ENCODE measurements at places on chromosomes 13 and 19.
A peak's percentile ranks its signal among the peaks of the same experiment; 100 is the strongest.

DNA sequence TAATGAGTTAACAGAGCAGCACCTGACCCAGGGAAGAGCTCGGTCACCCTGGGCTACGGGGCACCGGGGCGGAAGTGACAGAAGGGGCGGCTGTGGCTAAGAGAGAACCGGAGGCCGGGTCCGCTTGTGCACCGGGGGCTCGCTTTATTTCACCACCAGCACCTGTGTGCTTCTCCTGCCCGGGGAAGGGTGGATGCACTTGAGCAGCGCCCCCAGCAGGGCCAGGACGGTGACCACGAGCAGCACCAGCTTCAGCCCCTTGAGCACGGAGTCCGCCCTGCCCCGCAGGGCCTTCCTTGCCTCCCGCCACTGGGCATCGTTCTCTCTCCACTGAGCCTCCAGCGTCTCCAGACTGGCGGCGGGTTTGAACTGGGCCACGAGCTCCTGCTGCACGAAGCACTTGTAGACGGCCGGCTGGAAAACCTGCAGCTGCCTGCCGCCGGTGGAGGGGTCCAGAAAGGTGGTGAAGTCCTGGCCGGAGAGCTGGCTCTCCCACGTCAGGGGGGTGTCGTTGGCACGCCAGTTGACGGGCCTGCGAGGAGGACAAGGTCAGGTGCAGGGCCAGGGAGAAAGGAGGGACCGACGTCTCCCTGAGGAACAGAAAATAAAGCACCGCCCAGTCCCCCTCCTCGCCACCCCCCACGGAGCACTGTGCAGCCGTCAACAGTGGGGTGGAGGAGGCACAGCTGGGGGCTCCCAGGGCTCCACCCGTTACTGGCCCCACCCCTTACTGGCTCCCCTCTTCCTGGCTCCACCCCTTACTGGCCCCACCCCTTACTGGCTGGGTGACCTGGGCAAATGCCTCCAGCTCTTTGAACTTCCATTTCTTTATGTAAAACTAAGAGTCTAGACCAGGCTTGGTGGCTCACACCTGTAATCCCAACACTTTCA, 3.6 kb downstream of the FAM187B start:
- no peak overlapping the region for H3K27ac ChIP-seq

GRCh38 chr19:27891411-27891810, 1321.5 kb downstream of the UQCRFS1 start:
- H3K27ac ChIP-seq: no peak overlapping the region
- DNase-seq: no peak
- no peaks in the 10 kb centered on the region for H3K4me1 ChIP-seq
- H3K4me3 ChIP-seq: no peak overlapping the region

DNA sequence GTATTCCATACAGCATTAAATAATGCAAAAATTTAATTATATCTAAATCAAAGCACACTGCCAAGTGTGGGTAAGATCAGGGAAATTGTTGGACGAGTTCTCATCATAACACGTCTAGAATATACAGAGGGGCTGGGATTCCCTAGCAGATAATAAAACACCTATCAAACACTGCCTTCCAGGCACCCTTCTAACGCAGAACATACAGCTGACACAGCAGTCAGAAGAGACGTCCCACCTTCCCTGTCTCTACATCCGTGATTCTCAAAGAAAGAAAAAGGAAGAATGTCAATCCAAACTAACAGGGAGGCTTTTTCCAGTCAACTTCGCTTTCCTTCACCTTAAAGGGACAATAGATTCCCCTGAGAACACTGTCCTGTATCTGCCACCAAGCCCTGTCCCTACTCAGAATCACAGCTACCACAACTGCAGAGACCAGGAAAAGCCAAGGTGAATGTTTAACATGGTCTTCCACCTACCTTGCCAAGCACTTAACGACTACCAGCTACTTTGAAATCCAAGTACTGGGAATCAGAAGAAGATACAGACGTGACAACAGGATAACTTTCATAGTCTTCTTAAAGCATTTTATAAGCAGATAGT, 38.5 kb downstream of the TBC1D4 start:
- H3K36me3 ChIP-seq: no peaks in the 10 kb centered on the region
- no peaks in the 10 kb centered on the region for H3K4me1 ChIP-seq
- DNase-seq: no peak
- no peak overlapping the region for H3K4me3 ChIP-seq

DNA sequence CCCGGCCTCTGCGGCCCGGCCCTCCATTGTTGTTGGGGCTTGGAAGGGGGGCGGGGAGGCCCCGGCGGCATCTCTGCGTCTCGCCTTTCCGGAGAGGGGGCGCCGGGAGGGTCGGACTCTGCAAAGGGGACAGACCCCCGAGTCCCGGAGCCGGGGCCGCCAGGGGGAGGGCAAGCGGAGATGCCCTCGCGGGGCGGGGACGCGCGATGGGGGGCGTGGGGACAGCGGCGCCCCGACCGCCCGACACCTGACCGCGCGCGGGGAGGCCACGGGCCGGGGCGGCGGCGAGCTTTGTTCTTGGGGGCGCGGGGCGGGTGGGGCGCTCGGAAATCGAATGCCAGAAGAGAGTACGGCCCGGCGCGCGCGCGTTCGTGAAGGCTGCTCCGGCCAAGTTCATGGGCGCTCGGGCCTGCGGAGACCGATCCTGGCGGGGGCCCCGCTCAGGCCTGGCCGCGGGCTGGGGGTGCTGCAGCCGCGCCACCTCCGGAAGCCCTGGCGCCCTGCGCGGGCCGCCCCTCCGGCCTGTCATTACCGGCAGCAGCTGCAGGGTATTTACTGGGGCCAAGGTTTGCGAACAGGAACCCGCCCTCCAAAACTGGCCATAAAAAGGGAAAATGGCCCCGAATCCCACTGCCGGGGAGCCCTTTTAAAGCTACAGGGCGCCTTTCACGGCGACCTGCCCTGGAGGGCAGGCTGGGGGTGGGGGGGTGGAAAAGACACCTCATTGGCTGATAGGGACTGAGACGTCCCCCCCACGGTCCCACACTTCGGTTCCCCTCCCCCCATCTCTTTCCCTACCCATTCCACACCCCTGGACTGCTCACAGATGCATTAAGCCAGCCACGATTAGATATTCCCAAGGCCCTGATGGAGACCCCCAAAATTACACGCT, 11.1 kb upstream of the NANOS3 start:
- no peak for DNase-seq
- H3K4me3 ChIP-seq: peak overlapping the region; percentile 29
- peaks cover 3% of the 10 kb centered on the region for H3K4me1 ChIP-seq
- no peaks in the 10 kb centered on the region for H3K36me3 ChIP-seq
- no peak overlapping the region for H3K27ac ChIP-seq

DNA sequence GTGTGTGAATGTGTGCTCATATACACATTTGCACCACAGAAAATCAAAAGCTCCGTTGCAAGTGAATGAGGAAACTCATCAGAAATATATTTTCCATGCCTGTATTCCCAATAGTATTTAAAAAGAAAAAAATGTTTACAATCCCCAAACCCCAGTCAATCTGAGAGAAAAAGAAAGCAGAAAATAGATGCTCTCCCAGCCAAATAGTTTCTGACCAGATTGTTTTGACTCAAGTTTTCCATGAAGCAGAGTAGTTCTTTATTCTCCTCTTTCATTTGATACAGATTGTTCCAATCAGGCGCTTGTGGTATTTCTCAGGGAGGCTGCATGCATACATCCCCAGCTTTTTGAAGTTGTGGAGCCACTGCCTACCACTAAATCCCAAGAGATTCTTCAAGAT, 110.6 kb downstream of the STARD13 start:
- no peak overlapping the region for H3K27ac ChIP-seq
- no peaks in the 10 kb centered on the region for H3K27me3 ChIP-seq
- H3K4me3 ChIP-seq: no peak overlapping the region
- H3K4me1 ChIP-seq: no peaks in the 10 kb centered on the region
- no peak for DNase-seq
- no peaks in the 10 kb centered on the region for H3K36me3 ChIP-seq

DNA sequence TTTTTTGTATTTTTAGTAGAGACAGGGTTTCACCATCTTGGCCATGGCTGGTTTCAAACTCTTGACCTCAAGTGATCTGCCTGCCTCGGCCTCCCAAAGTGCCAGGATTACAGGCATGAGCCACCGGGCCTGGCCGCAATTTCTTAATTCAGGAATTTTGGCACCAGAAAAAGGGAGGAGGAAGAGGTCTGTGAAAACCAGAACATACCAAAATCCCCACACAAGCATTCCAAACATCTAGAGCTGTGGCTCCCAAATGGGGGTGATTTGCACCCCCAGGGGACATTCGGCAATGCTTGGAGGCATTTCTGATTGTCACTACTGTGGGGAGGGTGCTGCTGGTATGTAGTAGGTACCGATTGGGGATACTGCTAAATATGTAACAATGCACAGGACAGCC, 40.2 kb upstream of the ABCC4 start:
- no peaks in the 10 kb centered on the region for H3K36me3 ChIP-seq
- H3K27me3 ChIP-seq: no peaks in the 10 kb centered on the region
- H3K4me1 ChIP-seq: no peaks in the 10 kb centered on the region
- no peak overlapping the region for H3K4me3 ChIP-seq
- no peak overlapping the region for H3K27ac ChIP-seq
- no peak for DNase-seq

DNA sequence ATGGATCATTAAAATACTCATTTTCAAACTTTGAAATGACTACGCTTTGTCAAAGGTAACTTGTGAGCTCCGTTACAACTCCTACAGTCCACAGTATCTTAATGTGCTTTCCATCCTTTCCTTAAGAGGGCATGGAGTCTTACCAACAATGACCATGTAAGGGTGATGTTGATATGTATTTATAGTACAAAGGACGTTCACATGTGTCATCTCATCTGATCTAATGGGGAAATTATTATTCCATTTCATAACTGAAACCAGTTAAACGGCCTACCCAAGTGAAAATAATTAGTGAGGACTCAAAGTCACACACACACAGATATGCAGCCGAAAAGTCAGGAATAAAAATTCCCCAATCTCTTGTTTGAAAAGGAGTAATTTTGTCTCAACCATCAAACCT, 9.6 kb downstream of the USP12 start:
- no peaks in the 10 kb centered on the region for H3K36me3 ChIP-seq
- H3K27me3 ChIP-seq: no peaks in the 10 kb centered on the region
- no peak for DNase-seq
- H3K4me1 ChIP-seq: peaks cover 4% of the 10 kb centered on the region

DNA sequence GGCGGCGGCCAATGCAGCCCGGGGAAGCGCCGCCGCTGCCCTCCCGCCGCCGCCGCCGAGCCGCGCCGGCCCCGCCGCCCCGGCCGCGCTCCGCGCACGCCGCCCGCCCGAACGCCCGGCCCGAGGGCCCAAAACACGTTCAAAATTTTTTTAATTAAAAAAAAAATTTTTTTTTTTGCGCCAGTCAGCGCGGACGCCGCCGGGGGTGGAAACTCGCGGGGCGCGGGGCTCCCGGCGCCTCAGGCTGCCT, 468 bp downstream of the HMGB1 start:
- H3K4me3 ChIP-seq: peak overlapping the region; percentile 55
- no peaks in the 10 kb centered on the region for H3K36me3 ChIP-seq
- H3K4me1 ChIP-seq: peaks cover 14% of the 10 kb centered on the region
- no peak for DNase-seq
- H3K27ac ChIP-seq: peak overlapping the region; percentile 67

DNA sequence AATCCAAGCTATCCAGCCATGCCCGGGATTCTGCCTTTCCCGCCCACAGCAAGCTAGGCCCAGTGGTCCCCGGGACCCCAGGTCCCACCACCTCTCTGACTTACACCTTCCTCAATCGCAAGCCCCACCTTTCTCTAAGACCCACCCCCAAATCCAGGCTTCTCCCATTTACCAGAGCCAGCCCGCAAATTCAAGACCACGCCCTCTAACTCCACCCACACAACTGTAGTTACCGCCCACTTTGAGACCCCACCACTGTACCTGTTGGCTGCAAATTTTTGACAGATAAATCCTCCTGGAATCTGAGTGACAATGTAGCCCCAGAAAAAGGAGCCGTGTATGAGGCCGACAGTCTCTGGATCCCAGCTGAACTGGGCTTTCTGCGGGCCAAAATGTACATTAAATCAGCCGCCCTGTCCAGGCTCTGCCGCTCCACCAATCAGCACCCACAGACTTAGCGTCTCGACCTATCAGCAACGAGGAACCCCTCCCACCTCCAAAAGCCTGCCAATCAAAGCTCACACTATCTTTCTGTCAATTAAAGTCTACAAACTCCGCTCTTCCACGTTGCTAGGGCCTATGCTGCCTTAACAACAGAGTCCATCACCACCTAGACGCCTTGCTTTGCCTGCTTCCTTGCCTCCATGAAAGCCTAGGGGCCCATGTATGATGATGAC, 6.3 kb downstream of the SLC17A7 start:
- no peak overlapping the region for H3K27ac ChIP-seq
- H3K4me3 ChIP-seq: no peak overlapping the region
- DNase-seq: no peak
- H3K36me3 ChIP-seq: no peaks in the 10 kb centered on the region
- H3K4me1 ChIP-seq: peaks cover 46% of the 10 kb centered on the region

GRCh38 chr19:40398417-40399131, 8.6 kb upstream of the HIPK4 start:
- no peak overlapping the region for H3K4me3 ChIP-seq
- no peak overlapping the region for H3K27ac ChIP-seq
- peak; percentile 69 for DNase-seq

DNA sequence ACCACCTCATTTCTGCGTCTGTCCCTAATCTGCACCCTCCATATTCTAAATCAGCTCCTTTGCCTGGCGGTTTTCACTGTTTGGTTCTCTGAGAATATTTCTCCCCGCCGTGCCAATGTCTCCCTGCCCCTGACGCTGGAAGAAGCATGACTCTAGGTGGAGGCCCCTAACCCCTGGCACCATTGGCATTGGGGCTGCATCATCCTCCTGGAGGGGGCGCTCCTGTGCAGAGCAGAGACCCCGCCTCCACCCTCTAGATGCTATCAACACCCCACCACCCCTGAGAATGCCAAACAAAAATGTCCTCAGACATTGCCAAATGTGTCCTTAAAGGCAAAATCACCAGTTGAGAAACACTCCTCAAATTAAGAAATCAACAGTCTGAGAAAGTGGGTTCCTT, 6.5 kb downstream of the ZSCAN5B start:
- H3K27ac ChIP-seq: no peak overlapping the region
- H3K4me3 ChIP-seq: no peak overlapping the region
- no peak for DNase-seq

DNA sequence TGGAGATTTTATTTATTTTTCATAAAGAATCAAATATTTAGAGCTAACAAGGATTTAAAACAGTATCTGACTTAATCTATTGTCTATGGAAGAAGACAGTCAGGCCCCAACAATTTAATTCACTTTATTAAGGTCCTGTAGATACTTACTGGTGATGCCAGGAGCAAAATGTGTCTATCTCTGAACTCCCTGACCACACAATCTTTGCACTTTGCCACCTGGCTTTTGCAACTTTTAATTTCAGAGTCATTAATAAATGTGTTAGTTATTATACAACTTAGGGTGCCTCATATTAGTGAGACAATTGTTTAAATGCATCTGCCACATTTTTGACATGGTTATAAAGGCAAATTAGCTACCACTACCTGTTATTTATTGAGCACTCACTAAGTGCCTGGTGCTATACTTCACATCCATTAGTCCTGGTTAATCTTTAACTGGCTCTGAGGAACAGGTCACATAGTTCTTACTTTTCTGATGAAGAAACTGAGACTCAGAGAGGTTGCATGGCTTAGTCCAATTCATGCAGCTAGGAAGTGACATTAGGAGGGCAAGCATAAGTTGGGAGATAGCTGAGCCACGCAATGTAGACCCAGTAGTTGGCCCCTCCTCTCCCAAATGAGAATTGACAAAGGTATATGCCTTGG, 297.9 kb downstream of the DCT start:
- no peaks in the 10 kb centered on the region for H3K4me1 ChIP-seq
- no peak overlapping the region for H3K27ac ChIP-seq
- no peak for DNase-seq
- H3K4me3 ChIP-seq: no peak overlapping the region
- H3K27me3 ChIP-seq: no peaks in the 10 kb centered on the region

GRCh38 chr13:113639616-113640262, 18.3 kb downstream of the ATP4B start:
- no peaks in the 10 kb centered on the region for H3K27me3 ChIP-seq
- peaks cover 28% of the 10 kb centered on the region for H3K4me1 ChIP-seq
- DNase-seq: no peak
